ENCODE measurements at places on chromosomes 1 and 21.

DNA sequence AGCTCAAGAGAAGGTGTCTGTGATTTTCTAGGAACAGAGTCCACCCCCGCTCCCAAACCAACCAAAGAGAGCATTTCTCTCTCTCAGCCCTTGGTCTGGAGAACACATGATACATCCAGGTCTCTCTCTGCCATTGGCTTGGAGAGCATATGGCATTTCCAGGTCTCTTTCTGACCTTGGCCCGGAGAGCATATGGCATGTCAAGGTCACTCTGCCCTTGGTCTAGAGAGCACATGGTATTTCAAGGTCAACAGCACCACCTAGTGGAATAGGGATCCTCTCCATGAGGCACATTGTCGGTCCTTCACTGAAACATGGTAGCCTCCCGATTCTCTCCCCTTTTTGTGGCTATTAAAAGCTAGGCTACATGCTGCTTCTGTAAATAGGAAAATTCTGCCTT is 437.7 kb upstream of the OLFM3 start:
- DNase-seq = no peak

GRCh38 chr21:16969636-16970035 is 543.2 kb upstream of the CXADR start:
- DNase-seq = no peak

GRCh38 chr1:31805318-31805717 is 10.5 kb downstream of the SPOCD1 start:
- DNase-seq = no peak

DNA sequence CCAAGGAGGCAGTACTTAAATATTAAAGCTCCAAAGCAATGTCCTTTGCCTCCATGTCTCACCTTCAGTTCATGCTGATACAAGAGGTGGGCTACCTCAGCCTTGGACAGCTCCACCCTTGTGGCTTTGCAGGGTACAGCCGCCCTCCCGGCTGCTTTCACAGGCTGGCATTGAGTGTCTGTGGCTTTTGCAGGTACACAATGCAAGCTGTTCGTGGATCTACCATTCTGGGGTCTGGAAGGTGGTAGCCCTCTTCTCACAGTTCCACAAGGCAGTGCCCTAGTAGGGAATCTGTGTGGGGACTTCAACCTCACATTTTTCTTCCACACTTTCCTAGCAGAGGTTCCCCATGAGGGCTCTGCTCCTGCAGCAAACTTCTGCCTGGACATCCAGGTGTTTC is 324.8 kb downstream of the COL11A1 start:
- no peak for DNase-seq

DNA sequence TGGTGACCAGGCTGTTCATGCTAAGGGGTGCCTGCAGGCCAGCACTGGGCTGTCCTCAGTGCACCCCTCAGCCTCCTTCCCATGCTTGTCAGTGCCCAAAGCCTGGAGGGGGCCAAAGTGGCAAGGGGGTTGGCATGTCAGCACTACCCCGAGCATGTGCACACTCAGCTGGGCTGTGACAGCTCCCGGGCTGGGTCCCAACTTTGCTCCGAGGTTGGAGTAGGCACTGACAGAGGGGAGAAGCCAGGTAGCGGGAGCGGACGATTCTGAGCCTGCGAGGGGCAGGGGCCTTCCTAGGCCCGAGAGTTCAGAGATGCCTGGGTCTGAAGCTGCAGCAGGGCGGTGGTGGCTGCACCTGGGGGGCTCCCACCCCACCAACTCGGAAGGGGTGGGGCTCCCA is 119.0 kb downstream of the MAST2 start:
- no peak for DNase-seq

DNA sequence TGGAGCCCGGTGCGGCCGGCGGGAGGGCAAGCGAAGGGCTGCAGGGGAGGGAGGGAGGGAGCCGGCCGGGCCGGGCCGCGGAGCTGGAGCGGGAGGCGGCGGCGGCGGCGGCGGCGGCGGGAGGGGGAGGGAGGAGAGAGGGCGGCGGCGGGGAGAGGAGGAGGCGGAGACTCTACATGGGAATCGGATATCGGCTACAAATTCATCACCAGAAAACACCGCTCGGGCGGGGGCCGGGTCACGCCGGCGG is at the start of gene AKT3:
Gene AKT3, minus strand, starts transcription at position 42 of the 250 bp plus-strand sequence. CDS start 7,073 bp downstream, outside the sequence.
- peak; percentile 75 for DNase-seq

DNA sequence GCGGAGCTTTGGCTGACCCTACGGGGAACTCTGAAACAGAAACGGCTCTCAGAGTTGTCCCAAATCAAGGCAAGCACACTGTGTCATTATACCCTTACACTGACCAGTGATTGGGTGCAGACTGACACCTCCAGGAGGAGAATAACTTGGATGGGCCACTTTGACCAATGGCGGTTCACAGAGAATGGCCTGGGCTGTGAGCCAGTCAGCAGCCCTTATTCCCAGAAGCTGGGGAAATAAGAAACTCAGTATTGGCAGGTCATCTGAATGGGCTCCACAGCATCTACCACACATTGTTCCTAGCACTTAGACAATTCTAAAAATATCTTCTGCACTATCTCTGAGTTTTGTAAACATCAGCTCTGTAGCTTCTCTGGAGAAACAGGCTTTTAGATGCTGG is 265.2 kb downstream of the ADGRL2 start:
- no peak for DNase-seq

- no peak for DNase-seq
These were observed 9.6 kb upstream of the SFT2D2 start for GRCh38 chr1:168216171-168216570.
